ENCODE measurements at places on chromosomes 5 and 9.

- no peak for DNase-seq
Measured at GRCh38 chr5:136108180-136108611, 24.4 kb upstream of the SMAD5 start.

GRCh38 chr5:165448753-165449152 is 1943.3 kb downstream of the MAT2B start:
- no peak for DNase-seq

GRCh38 chr5:172646716-172647285 is 5.7 kb downstream of the NEURL1B start:
- no peak for DNase-seq

GRCh38 chr5:72612810-72613209 is 105.6 kb upstream of the ZNF366 start:
- no peak for DNase-seq

DNA sequence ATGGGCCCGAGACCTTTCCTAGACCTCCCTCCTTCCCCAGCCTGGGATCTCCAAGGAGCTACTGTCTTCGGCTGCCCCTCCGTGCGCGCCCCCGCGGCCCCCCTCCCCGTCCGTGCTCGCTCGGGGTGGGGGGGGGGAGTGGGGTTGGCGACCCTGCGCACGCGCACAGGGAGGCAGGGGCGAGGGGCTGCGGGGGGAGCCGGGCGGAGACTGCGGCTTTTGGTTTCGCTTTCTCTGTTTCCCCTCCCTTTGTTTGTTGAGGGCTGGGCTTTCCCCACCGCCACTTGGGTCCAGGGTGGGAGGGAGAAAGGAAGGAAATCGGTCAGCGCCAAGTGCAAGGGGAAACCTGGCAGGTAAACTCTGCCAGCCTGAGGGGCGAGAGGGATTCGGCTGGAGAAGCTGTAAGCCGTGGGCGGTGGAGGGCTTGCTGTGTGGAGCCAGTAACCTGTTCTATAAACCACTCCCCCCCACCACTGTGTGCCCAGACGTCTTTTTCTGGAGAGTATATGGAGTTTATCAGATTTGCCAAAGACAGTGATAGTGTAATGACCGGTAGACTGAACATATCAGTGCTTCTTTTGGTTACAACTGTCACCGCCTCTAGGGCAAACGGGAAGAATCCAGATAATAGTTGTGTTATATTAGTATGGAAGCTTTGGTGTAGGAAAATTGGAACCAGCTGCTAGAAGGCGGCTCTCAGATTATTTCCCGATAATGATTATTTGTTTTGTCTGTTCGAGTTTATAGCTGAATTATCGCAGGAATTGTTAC is 684 bp downstream of the DNAJA1 start:
- DNase-seq: peak; percentile 49

- no peak for DNase-seq
Measured at GRCh38 chr5:148660346-148660660, 6.0 kb upstream of the HTR4 start.

- no peak for DNase-seq
Measured at GRCh38 chr5:79517601-79518000, 3.7 kb upstream of the HOMER1 start.

GRCh38 chr9:70688704-70689103 is 274.2 kb upstream of the KLF9 start:
- DNase-seq: no peak

DNA sequence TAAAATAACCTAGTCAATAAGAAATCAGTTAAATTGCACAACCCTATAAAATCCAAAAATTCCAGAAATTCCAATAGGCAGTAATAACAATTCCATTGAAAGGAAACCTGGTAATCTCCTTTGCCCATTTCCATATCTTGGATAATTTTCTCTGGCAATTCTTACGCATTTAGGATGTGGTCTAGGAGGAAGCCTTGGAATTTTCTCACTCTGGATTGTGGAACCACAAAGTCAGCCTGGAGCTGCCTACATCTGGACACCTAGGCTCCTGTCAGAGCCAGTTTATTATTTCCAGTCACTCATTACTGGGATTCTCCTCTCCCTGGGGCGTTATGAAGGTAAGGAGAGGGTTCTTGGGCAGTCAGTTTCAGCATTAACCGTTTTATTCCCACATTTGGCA is 40.3 kb upstream of the GNE start:
- no peak for DNase-seq

DNA sequence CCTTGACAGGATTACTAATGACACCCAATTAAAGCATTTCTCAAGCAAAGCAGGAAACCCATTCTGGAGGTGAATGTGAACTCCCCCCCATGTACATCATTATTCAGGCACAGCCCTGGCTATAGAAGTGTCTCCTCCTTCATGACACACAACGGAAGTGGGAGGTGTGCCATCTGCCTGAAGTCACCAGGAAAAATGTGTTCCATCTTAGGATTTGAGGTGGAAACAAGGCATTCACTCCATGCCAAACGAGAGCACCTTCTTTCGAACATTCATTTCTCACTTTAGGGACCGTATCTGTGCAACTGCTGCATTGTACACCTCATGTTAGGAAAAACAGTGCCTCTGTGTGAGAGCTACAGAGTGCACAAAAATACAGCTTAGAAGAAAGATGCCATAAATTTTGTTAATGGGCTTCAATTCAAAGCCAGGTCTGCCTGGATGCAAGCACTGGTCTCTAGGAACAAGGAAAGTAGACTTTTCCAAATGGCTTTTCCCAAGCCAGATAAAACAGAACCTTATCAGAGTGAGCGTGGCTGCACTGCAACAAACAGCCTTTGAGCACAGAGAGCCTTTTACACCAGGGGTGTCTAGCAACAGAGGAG is 19.4 kb downstream of the GOLM1 start:
- no peak for DNase-seq
